KG1 (cell line): ENCODE measurements at places on chromosomes 3 and 15.

DNA sequence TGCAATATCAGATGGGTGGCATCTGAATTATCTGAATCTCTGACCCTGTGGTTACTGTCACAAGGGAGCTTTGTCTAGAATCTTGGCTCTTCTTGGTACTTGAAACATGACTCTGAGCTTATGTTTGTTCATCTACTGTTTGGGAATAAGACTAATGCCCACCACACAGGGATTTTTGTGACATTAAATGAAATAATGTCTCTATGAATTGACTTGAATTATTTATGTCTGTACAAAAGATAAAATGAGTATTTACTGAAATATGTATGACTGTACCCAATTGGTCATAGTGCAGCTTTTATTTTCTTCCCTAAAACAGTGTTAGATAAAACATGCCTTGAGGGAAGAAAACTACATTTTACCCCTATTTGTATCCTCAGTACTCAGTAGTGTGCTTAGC lies 87.9 kb upstream of the ZPLD1 start:
- no peak for DNase-seq

DNA sequence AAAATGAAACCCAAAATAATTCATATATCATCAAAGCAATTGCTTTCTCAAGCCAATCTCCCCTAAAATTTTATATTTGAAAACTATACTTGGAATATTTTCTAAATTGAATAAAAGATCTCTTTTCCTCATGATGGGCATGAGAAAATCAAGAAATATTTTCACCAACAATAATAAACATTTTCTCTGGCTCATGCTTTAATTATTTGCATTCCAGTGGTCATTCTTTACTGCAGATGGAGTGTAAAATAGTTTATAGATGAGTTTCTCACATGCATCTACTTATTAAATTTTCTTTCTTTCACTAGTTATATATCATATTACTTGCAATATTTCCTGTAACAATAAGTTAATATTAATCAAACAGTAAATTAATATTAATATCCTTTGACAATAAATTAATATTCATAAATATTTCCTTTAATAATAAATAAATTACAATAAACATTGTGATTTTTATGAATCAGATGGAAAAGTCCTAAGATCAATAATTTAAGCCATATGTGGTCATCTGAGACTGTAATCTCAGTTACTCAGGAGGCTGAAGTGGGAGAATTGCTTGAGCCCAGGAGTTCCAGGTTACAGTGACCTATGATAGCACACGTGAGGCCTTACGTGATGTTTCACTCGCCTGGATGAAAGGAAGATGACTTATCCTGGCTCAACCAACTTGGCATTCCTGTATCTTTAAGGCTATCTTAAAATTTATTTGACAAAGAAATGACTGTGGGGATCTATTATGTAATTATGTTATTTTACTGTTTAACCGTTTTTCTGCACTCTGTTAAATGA lies 958.8 kb downstream of the ZPLD1 start:
- DNase-seq: no peak

- no peak for DNase-seq
These were observed 6.5 kb upstream of the VPS8 start for GRCh38 chr3:184805351-184806038.

DNA sequence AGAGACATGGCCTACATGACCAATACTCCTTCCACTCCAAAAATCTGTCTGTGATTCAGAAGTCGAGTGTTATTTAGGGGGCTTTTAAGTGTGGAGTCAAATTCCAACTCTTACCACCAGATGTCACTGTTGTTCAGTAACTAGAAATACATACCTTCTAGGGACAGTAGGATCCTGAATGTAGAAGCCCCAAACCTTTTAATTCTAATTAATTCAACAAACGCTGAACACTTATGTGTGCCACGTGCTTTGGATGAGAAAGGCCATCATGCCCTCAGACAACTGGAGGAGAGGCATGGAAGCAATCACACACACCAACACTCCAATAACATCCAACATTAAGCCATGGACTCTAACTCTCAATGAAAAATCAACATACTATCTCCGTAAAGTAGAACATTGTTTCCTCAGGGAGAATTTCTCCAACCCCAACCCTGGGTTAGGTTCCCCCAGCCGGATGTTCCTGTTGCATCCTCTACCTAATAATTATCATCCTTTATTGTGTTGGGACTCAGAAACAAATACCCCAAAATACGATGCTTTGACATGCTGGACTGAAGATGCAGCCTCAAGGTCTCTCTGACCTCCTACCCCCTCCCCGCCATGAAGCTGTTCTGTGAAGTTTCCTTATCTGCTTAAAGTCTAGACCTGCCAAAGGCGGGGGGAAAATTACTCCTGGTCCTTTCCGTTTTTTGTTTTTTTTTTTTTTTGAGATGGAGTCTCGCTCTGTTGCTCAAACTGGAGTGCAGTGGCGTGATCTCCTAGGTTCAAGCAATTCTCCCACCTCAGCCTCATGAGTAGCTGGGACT lies 8.0 kb upstream of the CCDC13 start:
- DNase-seq: no peak

GRCh38 chr3:9402410-9403228 lies 5.2 kb downstream of the SETD5 start:
- DNase-seq: no peak

GRCh38 chr3:112124907-112125607 lies 8.0 kb downstream of the GCSAM start:
- DNase-seq: no peak

GRCh38 chr3:67294341-67294740 lies 296.2 kb downstream of the KBTBD8 start:
- no peak for DNase-seq

DNA sequence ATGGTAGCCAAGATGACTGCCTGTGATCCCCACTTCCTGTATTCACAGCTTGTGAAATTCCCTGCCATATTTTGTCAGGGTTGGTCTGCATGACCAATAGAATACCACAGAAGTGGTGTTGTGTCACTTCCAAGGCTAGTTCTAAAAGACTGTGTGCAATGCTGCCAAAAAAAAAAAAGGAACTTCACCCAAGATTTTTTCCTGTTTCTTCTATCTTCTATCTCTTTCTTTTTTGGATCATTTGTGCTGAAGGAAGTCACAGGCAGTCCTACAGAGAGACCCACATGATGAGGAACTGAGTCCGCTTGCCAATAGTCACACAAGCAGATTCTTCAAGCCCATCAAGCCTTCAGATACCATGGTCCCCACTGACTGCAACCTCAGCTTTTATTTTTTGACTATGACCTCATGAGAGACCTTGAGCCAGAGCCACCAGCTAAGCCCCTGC lies 18.1 kb upstream of the RAF1 start:
- DNase-seq: no peak

- DNase-seq: no peak
These were observed 18.9 kb downstream of the NR1I2 start for GRCh38 chr3:119800844-119801243.

- no peak for DNase-seq
These were observed 94.6 kb downstream of the GMNC start for GRCh38 chr3:190767851-190768250.

DNA sequence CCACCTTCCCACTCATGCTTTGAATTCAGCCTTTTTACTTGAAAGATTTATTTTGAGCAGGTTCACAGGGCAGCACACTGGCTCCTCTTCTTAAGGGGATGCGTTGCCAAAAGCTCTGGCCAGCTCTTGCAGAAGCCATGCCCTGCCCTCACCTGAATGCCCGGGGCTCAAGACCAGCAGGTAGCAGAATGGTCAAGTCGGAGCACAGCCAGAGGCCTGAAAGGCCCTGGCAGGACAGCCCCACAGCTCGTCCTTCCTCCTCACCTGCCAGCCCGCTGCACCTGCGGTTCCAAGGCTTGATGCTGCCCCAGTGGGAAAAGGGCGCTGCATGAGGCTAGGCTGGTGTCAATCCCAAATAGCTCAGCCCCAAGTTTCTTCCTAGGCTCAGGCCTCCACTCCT lies 13.1 kb downstream of the CA12 start:
- no peak for DNase-seq

GRCh38 chr15:67509918-67510317 lies 11.0 kb upstream of the C15orf61 start:
- DNase-seq: no peak

- no peak for DNase-seq
These were observed 60.7 kb downstream of the ST3GAL6 start for GRCh38 chr3:98823791-98824190.

DNA sequence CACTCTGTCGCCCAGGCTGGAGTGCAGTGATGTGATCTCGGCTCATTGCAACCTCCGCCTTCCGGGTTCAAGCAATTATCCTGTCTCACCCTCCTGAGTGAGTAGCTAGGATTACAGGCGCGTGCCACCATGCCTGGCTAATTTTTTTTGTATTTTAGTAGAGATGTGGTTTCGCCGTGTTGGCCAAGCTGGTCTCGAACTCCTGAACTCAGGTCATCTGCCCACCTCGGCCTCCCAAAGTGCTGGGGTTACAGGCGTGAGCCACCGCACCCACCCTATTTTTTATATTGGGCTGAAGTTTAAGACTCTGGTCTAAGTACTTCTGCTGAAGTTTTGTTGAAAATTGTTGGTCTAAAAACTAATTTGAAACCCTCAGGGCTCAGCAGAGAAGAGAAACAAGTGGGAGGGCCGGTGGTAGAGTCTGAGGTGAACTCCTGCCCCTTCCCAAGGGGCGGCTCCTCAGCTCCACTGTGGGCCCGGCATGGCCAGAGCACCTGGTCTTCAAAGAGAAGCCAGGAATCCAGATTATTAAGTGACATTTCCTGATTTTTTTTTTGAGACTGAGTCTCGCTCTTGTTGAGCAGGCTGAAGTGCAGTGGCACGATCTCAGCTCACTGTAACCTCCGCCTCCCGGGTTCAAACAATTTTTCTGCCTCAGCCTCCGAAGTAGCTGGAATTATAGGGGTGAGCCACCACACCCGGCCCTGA lies 4.0 kb downstream of the HDAC11 start:
- no peak for DNase-seq

- no peak for DNase-seq
These were observed 6.3 kb downstream of the CAV3 start for GRCh38 chr3:8739757-8740504.

DNA sequence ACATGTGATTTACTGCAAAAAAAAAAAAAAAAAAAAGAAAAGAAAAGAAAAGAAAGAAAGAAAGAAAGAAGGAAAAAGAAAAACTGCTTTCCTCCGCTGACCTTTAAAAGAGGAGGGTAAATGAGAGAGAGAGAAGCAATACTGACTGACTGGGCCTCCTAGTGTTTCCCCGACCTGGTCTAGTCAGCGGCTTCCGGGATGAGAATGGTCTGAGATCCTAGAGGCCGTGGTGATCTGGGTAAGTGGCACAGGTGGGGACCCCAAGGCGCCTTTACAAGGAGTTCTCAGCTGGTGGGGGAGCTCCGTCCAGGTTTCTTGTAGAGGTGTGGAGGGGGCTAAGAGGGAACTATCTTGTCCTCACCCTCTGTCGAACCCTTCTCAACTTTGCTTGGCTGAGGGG lies 223.1 kb downstream of the MEIS2 start:
- no peak for DNase-seq

DNA sequence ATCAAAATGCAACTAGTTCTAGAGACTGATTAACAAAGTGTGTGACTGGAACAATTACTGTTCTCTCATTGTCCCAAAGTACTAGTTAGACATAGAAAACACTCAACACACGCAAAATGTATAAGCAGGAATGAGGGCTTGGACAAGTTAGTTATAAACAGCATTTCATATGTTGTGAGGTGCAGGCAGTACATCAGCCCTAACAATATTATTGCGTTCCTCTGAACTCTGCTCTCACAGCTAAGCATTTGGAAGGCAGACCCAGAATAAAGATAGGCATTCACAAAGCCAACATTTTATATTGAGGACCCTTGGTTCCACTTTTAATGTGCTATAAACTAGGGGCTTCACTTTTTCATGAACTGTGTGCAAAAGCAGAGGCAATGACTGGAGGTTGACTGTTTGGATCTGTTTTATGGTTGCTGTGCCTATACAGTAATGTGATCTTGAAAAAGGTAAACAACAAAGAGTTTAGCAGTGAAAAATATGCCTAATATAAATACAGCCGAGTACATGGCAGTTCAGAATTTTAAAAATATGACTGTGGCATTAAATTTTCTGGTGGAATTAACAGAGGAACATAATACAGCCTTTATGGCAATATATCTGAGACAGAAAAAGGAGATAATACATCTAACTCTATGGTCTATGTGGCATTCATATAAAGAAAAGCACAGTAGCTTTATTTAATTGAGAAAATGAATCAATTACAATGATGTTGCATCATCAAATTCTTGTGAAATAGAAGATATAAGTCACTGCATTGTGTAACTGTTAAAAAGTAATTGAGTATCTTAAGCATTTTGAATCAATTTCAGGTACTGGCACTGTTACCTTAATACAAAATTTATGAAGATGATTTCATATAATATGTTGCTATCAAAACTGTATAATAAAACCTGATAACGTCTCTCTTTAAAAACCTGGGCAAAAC lies 80.0 kb upstream of the SKOR1 start:
- DNase-seq: no peak

DNA sequence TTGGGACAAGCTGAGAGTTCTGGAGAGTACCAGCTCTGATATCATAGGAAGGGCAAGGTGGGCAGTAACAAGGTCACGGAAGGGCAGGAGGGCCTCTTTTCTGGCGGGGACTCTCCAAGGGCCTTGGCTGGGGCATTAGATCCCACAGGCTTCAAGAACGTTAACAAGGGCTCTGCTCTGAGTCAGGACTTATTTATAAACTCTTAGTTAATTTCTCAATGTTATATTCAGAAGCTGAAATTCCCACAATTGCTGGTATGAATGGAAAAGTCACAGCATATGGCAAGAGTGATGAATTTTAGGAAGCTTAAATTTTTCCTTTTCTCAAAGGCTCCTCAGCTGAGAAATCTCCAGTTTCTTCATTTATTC lies 320.2 kb upstream of the TBC1D5 start:
- no peak for DNase-seq

- no peak for DNase-seq
These were observed 99.7 kb downstream of the TCF12 start for GRCh38 chr15:57018151-57018550.

DNA sequence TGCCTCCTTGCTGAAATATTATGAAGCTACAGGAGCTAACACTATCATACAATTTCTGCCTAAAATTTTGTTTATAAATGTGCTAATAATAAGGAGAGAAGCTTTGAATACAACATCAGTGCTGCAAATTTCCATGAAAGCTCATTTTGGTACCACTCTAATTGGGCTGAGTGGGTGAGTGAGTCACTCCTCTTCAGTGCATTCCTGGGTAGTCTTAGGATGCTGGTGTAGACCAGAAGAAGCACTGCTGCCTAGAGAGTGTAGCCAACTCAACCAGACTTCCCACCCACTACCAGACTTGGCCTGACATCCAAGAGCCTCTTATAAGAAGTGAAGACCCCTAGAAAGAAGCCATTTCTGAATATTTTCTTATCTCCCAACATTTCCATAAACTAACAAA lies 32.5 kb upstream of the CCDC54 start:
- DNase-seq: no peak

- DNase-seq: no peak
These were observed 85.6 kb downstream of the CPN2 start for GRCh38 chr3:194265505-194265892.

- DNase-seq: no peak
These were observed 12.1 kb upstream of the FBLN2 start for GRCh38 chr3:13536832-13537231.
